H54 (cell line): ENCODE measurements at places on chromosomes 4 and X.
A peak's percentile ranks its signal among the peaks of the same experiment; 100 is the strongest.

- no peak for DNase-seq
Measured at GRCh38 chrX:153848325-153848724, 18.0 kb upstream of the PDZD4 start.

GRCh38 chr4:127327491-127327890 is 305.3 kb upstream of the INTU start:
- DNase-seq = no peak

DNA sequence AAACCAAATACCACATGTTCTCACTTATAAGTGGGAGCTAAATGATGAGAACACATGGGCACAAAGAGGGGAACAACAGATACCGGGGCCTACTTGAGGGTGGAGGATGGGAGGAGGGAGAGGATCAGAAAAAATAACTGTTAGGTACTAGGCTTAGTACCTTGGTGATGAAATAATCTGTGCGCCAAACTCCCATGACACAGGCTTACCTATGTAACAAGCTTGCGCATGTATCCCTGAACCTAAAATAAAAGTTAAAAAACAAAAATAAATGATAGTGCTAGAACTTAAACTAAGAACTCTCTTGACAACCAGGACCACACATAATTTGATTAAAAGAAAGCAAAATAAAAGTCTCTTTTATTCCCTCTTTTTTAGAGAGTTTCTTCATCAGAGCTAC is 150.6 kb downstream of the CHIC2 start:
- DNase-seq = no peak

DNA sequence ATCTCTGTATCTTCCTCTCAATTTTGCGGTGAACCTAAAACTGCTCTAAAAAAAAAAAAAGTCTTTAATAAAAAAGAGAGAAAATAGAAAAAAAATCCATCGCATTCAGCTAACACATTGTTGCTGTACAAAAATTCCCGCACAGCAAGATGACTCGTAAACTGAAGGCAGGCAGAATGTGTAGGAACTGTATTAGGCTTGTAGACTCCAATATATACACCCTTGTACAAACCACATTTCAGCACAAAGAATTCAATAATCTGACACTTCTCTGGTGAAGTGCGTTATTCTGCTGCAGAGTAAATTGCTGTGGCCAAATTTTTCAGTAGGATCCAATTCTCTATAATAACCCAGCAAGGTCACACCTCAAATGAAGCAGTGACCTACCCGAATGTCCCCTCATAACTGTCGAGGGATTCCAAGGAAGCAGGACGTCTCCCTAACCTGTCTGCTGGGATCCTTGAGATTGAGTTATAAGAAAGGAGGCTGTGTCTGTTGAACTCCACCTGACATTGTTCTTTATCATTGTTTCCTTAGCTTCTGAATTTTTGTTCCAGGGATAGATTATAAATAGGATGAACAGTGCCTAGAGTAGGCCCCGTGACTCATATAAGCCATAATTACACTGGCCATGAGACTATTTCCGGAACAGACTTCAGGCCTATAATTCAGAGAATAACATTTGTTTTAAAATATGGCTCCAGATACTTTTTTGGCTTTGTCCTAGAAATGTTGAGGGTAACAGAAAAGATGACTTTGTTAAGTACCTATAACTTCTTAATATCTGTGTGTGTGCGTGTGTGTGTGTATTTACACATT is 348.3 kb downstream of the PCDH7 start:
- DNase-seq = no peak

GRCh38 chr4:97152149-97152548 is 991.1 kb downstream of the STPG2 start:
- DNase-seq = no peak

- DNase-seq = no peak
Measured at GRCh38 chrX:76407795-76408194, 19.7 kb upstream of the MAGEE1 start.

- DNase-seq = no peak
Measured at GRCh38 chr4:158036998-158037397, 135.8 kb downstream of the GASK1B start.

DNA sequence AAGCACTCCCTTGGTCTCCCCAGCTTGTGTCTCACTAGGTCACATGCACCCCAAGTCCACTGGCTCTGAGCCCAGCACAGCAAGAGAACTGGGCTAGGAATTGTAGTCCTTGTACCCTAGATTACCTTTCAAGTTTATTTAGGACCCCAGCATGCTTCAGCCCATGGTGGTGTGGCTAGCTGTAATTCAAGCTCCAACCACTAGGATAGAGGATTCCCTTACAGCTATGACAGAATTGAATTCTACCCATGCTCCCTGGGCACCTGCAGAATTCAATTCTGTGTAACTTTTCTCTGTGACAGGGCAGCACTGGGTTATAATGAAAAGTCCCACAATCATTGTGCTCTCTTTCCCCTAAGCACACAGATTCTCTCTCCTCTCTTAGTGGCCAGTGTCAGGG is 253.8 kb upstream of the DMD start:
- DNase-seq = no peak

DNA sequence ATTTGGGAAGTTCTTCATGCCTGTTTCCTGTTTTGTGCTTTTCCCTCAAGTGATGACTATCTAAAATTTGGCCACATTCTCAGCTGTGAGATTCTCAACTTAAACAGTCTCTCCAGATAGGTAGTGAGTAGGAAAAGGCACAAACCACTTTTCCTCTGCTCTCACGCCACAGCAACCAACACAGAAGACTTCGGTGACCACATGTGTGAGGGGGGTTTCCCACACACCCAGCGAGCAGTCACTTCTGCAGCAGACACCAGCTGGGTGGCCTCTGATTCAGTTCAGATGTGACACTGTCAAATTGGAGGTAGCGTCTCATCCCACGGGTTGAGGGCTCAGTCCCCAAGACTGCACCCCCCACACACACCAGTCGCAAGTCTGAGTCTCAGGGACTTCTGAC is 25.1 kb upstream of the CLDN34 start:
- no peak for DNase-seq

DNA sequence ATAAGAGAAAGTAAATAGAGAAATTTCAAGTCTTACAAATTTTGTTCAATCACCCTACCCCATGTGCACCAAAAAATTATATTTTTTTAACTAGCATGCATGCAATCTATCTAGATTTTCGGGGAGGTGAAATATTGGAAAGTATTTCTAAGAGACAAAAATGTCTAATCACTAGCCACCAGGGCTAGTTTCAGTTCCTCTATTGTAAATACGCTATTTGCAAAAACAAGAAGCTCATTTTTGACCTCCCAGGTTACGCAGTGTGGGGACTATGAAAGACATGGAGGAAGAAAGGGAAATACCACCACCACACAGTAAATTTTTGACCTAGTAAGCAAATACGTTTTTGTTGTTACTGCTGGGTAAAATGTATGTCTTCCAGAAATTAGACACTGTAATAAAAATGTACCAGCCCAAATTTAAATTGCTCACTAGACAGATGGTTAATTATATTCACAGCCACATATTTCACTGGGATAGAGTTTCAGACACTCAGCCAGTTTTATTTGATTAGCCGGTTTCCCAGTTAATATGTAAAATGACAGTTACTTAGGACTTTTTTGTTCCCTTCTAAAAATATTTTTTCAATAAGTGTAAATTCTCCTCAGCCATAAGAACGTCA is 2.2 kb downstream of the NEXMIF start:
- DNase-seq = no peak

GRCh38 chrX:150982235-150982787 is 824 bp upstream of the HMGB3 start:
- DNase-seq = no peak

- no peak for DNase-seq
Measured at GRCh38 chr4:155607481-155607880, 59.2 kb upstream of the GUCY1A1 start.

DNA sequence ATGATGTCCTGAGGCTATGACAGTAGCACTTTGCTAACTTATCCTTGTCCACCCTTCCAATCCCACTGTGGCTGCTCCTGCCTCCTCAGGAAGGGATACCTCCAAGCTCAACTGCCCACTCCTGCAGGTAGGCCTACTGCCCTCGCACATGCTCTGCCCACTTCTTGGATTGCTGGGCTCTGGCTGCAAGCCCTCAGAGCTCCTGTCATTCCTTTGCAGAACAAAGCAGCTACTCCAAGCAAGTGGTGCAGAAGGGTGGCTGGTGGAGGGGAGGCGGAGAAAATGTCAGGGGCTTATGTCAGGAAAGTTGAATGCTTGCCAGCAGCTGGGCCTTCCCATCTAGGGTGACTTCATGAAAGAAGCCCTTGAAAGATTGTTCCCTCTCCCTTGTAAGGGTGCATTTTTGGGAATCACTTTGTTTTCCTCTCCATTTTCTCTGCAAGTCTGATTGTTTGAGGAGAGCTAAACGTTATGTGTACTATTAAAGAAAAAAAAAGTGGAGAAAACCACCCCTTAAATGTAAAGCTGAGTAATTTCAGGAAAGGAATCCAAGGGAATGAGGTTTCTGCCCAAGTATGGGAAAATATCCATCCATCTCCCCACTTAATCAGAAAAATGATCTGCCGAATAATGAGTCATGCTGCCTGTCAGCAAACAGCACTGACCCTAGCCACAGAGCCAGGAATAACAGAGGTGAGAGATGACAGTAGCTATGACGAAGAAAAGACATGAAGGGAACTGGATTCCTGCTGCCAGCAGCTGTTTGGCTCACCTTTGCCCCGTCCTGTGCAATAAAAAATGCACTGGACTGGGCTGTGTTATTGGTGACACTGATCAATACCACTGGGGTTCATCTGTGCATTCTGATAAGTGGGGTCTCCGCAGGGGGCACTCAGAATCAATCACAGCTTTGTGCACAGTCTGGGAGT is 102.0 kb downstream of the RTL5 start:
- DNase-seq = peak; percentile 28

GRCh38 chrX:153763989-153764755 is at the start of gene PLXNB3:
Gene PLXNB3 (plus strand): TSS chrX:153764249. CDS start chrX:153765536, 1,287 bp downstream.
- peak; percentile 84 for DNase-seq

GRCh38 chr4:24754571-24754970 is 40.8 kb upstream of the SOD3 start:
- no peak for DNase-seq

DNA sequence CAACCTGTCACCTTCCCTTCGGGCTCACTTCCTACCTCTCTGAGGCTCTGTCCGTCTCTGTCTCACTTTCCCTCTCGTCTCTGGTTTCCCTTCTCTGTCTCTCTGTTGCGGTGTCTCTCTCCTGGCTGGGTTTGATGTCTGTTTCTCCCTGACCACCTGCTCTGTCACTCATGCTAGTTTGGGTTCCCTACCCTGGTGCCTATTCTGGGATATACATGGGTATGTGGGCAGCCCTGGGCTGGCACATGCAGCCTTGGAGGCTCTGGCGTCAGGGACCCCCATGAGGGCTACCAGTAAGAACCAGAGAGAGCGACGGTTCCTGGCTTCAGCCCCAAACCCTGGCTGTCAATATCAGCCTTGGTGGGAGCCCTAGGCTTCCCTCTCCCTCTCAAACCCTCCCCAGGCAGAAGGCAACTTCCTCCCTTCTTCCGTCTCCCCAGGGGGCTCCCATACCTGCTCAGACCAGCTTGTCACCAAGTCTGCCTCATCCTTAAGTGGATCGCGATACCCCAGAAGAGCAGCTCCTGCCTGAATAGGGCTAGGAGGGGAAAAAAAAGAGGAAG is 314 bp downstream of the DNASE1L1 start:
- DNase-seq = no peak

DNA sequence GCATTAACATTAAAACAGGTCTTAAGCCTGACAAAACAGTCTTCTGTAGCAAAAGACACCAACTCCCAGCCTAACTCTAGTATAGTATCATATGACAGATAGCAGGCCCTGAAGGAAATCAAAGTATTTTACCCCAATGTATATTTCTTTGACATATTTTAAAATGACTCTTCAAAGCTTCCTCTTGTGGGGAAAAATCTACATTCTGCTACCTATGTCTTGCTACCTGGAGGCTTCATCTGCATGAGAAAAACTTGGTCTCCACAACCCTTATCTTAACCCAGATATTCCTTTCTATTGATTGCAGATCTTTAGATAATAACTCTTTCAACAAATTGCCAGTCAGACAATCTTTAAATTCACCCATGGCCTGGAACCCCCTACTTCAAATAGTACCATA is 1620.4 kb downstream of the PCDH7 start:
- no peak for DNase-seq

DNA sequence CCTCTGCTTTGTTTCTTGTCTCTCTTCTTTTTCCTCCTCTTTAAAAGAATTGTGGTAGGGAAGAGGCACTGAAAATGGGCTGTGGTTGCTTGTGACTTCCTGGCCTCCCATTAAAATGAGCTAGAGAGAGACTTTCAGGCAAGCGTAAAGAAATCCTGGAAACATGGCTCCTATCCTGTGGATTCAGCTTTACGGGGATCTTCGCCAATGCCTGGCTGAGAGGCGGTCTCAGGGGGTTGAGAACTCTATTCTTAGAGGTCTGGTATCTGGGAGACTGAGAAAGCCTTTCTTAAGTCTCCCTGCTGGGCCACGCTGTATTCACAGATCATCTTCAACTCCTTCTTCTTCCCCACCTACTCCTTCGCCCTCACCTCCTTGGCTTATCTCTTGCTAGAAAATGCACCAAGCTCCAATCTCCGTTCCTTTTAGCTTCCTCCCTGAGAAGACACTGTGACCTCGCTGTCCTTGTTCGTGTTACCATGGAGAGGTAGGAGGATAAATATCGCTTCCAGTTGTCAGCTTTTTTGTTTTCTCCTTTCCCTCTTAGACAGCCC is 542 bp upstream of the KLF8 start:
- DNase-seq = no peak

DNA sequence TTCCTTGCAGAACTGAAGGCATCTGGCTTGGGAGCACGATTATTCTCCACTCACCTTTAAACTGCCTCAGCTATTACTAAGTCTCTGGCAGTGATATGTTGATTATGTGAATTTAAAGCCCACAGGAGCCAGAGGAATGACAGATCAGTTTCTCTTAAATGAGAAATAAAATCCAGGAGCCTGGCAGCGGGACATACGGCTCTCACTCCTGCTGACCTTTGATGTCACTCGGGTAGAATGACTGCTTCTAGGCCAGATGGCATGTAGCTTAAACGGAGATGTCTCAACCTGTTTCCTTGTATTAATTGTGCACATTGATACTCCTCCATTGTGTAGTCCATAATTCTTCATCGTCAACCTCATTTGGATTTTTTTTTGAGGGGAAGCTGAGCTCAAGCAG is 4.0 kb upstream of the CBLL2 start:
- DNase-seq = no peak

DNA sequence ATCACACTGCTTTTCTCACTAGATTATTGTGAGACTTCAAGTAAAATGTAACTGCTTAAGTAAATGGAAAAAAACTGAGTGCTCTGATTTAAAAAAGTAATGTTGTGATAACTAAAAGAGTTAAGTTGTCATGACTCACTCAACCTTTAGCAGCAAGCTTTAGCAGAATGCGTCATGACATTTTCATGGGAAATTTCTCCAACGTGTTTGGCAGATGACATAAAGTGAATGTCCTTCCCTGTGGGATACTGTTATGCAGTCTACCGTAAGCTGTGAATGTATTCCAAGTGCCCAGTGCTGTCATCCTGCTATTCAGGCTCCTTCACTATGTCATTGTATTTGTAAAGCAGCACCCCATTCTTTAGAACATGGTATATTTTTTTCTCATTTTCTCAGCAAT is 136.2 kb downstream of the CPXCR1 start:
- DNase-seq = no peak
